Activated naive CD8-positive, alpha-beta T cell treated with anti-CD3 and anti-CD28 coated beads, Interleukin-2, amount 10 ng/mL, durations not matched to agents 7 days and 5 days (primary cell): ENCODE measurements at places on chromosomes 2 and 18.

- DNase-seq, result no peak
Measured at GRCh38 chr2:38202713-38203445, 126.9 kb upstream of the CYP1B1 start.

DNA sequence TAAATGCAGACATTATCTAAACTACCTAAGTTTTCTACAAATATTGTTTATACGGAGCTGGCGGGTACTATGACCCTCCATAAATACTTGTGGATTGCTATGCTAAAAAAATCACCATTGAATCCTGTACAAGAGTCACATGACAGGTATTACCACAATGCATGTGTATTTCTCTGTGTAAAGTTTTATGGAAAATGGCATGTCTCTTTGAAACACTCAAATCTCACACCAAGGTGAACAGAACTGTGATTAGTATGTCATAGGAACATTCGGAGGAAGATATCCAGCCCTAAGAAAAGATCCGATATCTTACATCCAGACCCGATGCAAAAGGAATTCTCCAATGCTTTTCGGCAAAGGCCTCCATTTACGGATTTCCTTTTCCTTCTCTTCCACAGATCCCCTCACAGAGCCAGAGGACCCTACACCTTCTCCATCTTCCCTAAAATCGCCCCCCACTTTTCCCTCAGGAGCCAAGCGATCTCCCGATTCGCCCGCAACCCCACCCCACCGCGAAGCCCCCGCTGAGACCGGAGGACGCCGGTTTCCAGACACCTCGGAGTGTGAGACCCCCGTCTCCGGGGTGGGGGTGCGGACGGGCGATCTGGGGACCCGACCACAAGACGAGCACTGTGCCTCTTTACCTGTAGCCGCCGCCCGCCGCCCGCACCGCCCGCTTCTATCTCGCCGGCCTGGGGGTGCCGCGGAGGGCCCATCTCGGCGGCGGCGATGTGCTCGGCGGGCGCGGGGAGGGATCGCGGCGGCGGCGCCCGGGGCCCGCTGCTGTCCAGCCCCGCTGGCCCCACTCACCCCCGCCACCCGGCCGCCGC lies 1.2 kb downstream of the SAP130 start:
- no peak for DNase-seq

DNA sequence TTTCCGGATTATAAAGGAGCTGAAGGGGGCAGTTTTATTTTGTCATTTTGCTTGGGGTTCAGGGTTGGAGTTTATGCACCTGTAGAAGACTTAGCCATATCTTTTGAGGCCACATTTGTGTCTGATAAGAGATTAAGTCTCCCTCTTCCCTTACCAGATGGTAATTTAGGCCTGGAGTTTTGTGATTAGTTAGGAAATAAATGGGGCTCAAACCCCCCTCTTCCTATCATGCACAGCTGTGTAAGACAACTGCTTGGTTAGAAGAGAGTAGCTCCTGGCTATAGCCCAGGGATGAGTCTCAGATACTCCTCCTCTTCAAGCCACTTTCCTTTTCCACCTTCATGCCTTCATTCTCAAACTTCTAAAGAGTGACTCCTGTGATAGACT lies 802 bp upstream of the SAP130 start:
- DNase-seq, result no peak

DNA sequence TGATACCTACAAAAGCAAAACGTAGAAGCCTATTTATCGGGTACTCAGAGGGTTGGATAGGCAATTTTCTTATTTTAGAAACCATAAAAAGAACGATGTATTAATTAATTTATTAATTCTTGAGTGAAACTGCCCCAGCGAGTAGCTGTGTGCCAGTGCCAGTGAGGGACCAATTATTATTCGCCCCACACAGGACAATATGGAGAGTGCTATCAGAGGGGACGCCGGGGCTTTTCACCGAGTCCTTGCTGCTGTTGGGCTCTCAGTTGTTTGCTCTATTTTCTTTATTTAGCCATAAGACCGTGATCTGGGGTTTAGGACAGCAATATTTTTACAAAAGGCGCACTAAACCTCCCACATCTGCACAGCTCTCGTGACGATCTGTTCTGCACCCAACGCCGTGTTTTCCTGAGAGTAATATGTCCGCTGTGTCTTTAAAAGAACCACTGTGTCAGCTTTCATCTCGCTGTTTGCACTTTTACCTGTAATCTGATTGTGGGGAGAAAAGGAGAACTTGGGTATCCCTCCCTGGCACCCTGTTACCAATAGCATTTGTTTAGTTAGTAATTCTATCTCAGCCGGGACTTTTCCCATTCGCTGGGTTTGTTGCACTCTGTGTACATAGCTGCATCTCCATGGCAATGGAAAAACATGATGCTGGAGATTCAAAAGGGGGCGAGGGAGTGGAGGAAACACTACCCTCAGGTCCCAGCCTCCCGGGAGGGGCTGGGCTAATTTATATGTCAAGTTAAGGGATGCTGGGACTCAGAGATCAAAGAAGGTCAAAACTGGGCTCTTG lies 30.1 kb upstream of the ZNF516 start:
- no peak for DNase-seq

DNA sequence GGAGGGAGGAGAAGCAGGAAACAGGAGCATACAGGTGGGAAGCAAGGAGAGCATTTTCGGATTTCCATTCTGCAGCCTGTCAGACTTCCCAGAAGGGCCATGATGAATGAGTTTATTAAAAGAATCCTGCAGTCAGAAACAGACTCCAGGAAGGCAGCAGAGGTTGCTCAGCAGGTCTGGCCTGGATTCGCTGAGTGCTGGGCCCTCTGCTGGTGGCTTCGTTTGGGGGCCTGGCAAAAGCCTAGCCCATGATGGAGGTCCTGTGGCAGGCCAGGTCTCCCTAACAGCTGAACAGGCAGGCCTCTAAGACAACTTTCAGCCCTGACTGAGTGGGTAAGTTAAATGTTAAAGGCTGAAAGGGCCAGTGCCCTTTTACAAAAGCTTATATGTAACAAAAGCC lies 108.2 kb upstream of the CAPN13 start:
- DNase-seq, result no peak

DNA sequence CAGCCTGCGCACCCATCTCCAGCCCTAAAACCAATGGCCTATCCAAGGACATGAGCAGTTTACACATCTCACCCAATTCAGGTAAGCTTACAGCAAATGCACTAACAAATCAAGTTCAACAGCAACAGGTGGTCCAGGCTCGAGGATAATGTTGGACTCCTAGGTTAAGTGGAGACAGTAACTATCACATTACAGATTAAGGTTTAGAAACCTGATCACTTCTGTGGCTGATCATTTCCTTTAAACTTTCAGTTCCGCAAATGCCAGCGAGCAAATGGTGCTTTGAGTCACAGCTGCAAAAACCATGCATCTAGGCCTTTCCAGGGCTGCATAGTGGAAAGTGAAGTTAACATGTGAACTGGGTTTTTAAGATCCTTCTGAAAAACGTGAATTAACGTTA lies 259.4 kb downstream of the GBX2 start:
- DNase-seq, result no peak

GRCh38 chr2:80476535-80477117 lies 172.1 kb upstream of the LRRTM1 start:
- DNase-seq, result no peak

- no peak for DNase-seq
Measured at GRCh38 chr2:45269149-45269793, 260.0 kb upstream of the SIX2 start.

DNA sequence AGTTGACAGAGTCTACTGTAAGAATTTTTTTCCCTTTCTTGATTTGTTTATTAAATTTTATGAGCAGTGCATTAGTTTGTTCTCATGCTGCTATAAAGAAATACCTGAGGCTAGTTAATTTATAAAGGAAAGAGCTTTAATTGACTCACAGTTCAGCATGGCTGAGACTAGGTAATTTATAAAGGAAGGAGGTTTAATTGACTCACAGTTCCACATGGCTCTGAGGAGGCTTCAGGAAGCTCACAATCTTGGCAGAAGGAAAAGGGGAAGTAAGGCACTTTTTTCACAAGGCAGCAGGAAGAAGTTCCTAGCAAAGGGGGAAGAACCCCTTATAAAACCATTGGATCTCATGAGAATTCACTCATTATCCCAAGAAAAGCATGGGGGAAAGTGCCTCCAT lies 191.4 kb upstream of the VRK2 start:
- no peak for DNase-seq

DNA sequence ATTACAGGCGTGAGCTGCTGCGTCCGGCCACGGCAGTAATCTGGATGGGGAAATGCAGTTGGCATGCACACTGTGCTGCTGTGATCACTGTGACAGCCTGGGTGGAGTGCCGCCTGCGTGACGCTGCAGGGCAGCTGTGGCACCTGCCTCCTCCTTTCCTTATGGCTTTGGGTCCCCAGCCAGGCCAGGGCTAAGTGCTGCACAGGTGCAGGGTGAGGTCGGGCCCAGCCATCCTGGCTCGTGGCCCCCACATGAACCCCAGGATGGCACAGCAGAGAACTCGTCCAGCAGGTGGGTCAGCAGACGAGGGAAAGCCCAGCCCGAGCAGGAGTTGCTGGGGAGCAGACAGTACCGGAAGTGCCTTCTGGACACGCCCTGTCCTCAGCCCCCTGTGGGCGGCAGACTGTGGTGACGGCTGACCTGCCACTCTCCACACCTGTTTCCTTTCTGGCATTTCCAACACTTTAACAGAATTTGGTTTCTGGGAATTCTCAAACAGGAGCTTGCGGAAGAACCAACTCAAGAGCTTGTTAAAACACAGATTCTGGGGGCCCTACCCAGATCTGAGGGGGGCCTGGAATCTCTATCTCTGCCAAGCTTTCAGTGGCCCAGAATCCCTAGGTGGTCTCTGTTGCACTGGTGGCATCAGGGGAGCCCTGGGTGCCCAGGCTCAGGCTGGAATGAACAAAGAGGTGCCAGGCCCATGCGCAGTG lies 16.9 kb downstream of the HS1BP3 start:
- no peak for DNase-seq

DNA sequence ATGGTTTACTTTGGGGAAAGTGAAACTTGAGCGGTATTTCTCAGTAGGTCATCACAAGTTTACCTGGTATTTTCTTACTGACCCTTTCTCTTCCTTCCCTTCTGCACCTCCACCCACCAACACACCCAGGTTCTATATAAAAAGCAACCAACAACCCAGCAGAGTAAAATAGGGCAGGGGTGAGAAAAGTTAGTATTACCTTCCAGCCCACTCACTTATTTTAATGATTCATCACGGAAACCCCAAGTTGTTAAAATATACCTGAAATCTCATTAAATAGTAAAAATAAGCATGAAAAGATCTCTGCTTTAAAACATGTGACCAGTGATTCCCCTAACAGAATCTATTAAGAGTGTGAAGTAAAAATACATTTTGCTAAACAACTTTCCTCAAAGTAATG lies 306.1 kb downstream of the ZEB2 start:
- no peak for DNase-seq

DNA sequence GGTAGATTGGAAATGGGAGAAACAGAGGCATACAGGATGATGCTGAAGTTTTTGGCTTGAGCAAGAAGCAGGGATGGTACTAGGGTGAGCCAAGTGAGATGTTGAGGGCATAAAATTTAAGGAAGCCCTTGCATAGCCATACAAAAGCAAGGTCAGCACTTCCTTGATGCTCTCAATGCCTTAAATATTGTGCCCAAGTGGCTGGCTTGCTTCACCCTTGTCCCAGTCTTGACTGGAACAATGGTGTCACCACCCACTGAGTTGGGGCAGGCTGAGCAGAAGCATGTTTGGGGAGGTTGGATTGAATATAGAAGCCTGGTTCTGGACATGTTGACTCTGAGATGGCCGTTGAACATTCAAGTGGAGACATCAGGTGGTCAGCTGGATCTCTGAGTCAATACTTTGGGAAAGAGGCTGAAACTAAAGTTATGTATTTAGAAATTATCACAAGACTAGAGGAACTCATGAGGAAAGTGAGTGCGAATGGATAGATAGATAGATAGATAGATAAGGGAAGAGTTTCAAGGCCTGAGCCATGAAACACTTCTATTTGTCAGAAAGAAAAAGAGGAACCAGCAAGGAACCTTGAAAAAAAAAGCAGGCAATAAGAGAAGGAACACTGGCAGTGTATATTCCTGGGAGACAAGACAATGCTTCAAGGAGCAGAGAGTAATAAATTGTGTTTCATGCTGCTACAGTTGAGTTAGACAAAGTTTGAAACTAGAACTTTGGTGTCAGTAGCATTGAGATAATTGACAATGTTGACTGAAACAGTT lies 43.0 kb upstream of the HNMT start:
- DNase-seq, result no peak

GRCh38 chr2:122528061-122528460 lies 772.6 kb downstream of the TSN start:
- DNase-seq, result no peak

- no peak for DNase-seq
Measured at GRCh38 chr2:209577376-209578357, 153.8 kb downstream of the MAP2 start.

- DNase-seq, result no peak
Measured at GRCh38 chr2:166334805-166335204, 40.9 kb downstream of the SCN9A start.

GRCh38 chr18:63236921-63237846 lies 82.4 kb downstream of the BCL2 start:
- DNase-seq, result no peak

DNA sequence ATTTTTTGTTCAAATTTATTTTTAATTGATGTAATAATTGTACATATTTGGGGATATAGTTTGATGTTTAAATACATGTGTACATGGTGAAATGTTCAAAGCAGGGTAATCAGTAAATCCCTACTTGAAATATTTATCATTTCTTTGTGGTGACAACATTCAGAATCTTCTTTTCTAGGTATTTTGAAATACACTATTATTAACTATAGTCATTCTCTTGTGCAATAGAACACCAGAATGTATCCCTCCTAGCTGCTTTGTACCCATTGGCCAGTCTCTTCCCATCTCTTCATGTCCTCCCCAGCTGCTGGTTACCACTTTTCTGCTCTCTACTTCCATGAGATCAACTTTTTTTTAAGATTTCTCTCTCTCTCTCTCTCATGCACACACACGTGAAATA lies 126.5 kb downstream of the ZNF407 start:
- DNase-seq, result no peak

DNA sequence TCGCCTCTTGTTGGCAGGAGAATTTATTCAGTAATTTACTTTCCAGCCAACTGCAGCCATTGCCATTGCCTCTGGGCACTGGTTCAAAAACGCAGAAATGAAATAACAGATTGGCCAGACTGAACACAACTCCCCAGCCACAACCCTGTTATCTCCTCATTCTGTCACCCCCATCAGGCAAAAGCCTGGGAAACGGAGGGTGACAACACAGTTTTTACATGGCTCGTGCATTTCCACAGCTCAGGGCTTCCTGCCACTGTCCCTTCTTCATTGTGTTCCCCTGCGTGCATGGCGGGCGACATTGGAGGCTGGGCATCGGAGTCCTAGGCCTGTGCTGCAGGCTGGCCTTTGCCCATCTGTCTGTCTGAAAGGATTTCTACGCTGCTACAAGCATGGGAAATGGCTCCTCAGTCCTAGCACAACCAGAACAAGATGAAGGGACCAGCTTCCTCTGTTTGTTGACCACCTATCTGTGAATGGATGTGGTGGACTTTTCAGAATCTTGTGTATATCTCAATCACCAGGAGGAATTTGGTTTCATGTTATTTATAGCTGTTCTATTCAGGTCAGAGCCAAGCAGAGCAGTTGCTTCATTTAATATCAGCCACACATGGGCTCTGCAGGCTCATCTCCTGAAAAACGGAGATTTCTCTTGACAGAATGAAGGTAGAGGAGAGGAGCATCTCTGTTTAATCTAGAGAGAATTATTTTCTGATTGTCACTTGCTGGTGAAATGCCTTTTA lies 107.0 kb downstream of the MGAT5 start:
- no peak for DNase-seq

GRCh38 chr2:5215989-5216607 lies 476.1 kb upstream of the SOX11 start:
- DNase-seq, result no peak
